ENCODE measurements at places on chromosomes 11 and 22.

DNA sequence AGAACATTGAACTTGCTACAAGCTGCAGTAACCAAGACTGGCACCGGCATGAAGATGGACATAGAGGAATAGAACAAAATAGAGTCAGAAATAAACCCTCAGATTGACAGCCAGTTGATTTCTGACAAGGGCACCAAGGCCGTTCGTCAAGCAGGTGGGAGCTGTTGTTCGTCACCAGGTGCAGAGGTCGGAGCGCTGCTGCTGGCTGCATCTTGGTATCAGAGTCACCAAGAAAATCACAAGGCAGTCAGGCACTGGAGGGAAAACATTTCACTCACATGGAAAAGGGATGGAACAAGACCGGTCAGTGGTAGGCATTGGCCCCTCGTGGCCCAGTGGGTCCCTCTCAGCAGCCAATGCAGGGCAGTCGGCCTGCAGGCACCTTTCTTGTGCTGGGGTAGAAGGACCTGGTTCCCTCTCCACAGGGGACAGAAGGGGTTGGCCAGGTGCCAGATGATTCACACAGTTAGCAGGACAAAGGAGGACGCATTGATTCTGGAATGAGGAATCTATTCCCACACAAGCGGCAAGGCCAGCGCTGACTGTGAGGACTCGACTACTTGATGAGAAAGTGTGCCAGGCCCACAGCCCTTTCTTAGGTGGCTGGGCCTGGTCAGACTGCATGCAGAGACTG lies 115.8 kb upstream of the FGF3 start:
- no peak for DNase-seq

GRCh38 chr11:123386796-123387510 lies 43.1 kb upstream of the GRAMD1B start:
- no peak for DNase-seq

- DNase-seq: no peak
These were observed 23.3 kb upstream of the FAR1 start for GRCh38 chr11:13644997-13645687.

GRCh38 chr11:36822829-36823228 lies 224.8 kb upstream of the RAG2 start:
- DNase-seq: no peak

DNA sequence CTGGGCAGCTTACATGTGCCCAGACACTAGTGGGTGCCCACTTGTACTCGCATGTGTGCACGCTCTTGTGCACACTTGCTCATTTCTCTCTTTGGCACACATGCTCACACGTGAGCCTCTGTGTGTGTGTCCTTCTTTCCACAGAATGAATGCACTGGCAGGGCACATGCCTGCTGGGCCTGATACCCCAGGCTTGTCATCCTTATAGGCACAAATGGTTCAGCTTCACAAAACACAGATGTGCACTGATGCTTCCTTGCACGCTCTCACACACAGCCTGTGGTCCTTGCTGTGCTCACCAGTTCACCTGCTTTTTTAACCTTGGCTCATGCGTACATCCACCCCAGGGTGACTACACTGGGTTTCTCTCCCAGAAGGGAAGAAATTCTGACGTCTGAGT lies 174.8 kb downstream of the BUD13 start:
- DNase-seq: no peak

GRCh38 chr22:44479662-44480061 lies 18.4 kb downstream of the RTL6 start:
- no peak for DNase-seq

DNA sequence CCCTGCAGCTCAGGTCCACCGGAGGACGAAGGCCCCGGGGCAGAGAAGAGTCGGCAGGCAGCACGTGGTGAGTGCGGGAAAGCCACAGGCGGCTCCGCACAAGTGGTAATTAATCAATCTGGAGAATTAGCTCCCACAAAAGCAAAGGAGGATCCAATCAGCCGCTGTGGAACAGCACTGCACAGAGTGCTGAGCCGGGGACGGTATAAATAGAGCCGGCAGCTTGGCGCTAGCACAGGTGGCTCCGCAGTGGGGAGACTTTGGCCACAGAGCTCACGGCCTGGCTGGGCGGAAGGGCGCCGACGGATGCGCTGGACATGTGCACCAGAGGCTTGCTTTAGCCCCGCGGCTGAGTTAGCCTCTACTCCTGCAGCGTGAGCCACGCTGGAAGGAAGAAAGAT lies 48.9 kb downstream of the IGSF9B start:
- DNase-seq: no peak

- DNase-seq: no peak
These were observed 92.8 kb downstream of the BRD1 start for GRCh38 chr22:49734882-49735281.

DNA sequence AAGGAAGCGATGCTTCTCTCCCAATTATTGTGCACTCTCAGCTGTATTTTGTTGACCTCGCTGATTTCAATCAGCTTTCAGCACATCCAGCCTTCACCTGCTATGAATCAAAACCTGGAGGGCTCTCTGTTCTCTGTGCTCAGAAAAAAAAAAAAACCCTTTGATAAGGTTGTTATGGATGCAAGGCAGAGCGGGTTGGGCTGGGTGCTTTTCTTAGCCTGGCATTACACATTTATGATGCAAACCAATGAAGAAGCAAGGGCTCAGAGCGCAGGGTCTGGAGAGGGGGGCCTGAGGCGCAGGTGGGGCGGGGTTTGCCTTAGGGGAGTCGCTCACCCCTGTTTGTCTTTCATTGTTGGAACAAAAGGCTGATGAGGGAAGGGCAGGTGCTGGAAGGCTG lies 86.0 kb upstream of the CADM1 start:
- DNase-seq: no peak

GRCh38 chr11:94641167-94641761 lies 74.1 kb downstream of the PIWIL4 start:
- DNase-seq: no peak
